ENCODE measurements at places on chromosomes 2 and 18.

DNA sequence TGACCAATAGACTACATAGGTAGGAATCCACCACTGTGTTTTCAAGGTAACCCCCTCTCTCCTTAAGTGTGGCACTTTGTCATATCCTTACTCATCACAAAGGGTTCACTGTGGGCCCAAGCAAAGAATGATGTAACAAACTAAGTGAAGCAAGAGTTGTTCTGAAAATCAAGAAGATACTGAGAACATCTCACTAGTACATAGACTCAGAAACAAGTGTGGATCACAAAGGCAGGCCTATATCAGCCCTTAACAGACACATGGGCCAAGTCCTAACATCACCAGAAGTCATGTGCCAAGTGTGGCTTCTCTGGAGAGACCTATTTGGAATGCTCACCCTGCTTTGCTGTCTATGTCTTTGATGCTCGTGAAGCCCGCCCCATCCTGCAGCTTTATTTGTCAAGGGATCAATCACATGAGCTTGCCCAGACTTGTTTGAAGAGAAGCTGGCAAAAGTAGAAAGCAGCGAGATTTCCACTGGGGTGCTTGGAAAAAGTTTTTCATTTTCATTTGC lies 131.2 kb upstream of the TTC39C start:
- peak; percentile 79 for ATAC-seq

DNA sequence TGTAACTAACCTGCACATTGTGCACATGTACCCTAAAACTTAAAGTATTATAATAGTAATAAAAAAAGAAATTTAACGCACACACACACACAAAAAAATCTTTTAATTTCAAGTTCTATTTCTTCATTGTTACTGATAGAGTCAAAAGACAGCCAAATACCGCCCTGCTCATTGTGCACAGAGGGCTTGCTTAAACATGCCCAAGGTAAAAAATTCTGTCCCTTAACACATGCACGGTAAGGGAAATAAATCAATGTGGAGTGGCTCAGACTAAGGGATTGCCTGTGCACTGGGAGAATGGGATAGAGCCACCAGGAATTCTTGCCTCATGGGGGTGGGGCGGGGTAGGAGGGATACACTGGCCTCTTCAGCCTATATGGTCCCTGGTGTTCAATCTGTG lies 468.0 kb downstream of the NUP35 start:
- ATAC-seq, result no peak

DNA sequence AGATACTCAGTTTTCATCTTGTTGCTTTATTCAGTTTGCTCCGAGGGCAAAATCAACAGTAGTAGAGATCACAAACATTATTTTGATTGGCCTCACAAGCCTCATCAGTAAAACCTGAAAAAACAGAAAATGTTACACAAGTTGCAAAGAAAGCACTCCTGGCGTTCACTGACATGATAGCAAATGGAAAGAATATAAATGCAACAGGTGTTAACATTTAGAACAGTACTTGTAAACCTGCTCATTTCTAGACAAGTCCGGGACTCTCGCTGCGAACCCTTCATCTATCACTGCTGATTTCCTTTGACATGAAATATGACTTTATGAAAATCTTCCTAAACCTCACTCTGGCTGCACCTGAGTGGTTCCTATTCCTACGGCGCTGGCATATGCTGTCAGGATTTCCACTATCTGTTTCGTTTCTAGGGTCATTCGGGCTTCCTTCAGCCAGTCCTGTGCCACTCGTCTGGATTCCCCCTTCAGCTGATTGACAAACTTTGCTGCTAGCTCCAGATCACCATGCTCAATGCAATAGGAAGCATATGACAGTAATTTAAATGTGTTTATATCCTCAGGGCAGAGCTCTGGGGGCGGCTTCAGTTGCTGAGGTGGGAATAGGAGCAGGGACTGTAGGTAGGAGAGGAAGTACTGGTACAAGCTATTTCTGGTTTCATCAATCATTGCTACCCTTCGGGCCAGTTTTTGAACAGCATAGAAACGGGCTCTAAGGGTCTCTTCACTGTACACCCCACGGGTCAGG lies 38.1 kb downstream of the PTCD3 start:
- no peak for ATAC-seq

DNA sequence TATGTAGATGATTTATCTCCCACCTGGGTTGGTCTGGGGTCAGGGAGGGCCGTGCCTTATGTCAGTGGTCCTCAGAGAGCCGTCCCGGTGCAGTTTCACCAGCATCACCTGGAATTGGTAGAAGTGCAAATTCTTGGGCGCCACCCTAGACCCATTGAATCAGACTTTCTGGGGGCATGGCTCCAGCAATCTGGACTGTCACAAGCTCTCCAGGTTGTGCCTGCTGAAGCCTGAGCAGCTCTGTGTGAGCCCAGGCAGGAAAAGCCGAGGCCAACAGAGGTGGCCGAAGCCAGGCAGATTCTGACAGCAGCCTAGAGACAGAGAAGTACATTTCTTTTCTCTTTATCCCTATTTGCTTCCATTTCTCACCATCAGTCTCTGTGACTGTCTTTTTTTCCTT lies 98.4 kb upstream of the SEC11C start:
- ATAC-seq, result no peak

- ATAC-seq, result no peak
These were observed 23.5 kb downstream of the GPD2 start for GRCh38 chr2:156459720-156460119.

GRCh38 chr2:81976998-81977397 lies 1672.4 kb upstream of the LRRTM1 start:
- no peak for ATAC-seq

DNA sequence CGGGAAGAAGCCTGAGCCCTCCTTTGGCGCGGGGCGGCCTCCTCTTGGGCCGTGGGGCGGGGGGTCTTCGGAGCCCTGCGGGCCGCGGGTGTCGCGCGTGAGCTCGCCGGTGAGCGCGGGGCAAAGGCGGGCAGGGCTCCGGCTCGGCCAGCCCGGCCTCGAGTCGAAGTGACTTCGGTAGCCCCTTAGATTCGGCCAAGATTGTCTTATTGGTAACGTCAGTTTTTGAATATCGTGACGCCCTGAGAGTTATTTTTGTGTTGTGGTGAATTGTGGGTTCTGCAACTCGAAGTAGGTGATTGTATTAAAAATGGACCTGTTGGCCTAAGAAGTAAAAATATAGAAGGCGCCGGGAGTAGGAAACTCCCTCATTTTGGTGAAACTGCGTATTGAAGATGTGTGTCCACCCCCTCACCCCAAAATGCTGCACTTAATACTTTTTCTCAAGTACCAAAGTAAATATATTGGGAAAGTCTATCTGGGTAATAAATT lies 669 bp downstream of the MARCHF7 start:
- peak; percentile 12 for ATAC-seq

DNA sequence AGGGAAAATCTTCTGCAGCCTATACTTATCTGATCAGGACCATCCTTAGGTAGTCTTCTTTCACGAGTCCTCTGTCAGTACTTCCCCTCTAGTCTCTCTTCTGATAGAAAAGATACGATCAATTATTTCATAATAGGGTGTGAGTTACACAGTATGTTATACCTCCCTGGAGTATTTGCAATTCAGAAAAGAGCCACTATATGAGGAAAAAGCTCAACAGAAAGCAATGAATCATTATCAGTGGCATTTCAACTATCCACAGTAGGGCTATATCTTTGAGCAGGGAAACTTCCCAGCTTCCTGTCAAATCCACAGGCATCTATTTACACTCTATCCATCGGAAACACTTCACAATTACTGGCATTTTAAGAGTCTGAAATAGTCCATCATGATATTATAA lies 105.3 kb upstream of the ACVR2A start:
- no peak for ATAC-seq

GRCh38 chr2:149329068-149329467 lies 1.3 kb upstream of the LYPD6 start:
- no peak for ATAC-seq

GRCh38 chr18:26497866-26498265 lies 50.5 kb downstream of the KCTD1 start:
- ATAC-seq, result no peak

DNA sequence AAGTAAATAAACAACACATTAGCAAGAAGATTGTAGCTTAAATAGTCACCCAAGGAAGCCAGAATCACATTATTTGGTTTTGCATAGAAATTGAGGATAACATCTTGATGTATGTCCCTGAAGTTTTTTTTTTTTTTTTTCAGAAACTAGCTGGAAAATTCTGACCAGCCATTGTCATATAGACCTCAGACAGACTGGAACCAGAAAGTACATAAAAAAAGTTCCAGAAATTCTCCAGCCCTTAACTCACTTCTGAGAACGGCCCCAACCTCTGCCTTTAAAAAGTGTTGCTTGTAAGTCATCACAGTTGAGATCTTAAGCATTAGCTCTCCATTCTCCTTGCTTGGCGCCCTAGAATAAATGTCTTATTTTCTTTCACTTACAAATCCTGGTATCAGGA lies 350.5 kb downstream of the CCDC85A start:
- no peak for ATAC-seq

DNA sequence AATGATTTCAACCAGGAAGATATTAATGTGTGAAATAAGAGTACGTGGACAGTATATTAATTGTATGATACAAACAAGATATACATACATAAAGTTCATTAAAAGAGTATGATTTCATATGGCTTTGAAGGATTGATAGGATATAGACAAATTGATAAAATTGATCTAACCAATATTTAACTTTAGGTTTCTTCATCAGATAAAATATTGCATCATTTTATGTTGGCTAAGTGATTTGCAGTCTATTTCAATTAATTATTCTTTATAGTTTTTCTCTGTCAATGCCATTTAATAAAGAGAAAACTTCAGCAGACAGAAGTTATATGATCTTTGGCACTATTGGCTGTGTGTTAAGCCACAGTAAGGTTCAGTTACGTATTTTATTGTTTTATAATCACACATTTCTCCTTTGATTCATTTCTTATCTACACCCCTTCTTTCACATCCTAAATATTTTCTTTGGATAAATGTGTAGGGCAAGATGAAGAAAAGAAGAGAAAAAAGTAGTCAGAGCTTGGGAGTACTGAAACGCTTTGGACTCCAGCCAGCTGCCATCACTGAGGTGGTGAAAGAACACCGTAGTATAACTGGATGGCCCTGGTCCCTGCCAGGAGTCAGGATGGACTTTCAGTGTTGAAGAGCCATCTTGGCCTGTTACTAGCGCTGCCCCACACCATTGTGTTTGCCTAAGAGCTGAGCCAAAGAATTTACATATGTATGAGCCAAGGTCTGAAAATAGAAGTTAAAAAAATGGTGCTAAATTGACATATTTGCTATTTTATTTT lies 9.8 kb upstream of the CPS1 start:
- no peak for ATAC-seq

DNA sequence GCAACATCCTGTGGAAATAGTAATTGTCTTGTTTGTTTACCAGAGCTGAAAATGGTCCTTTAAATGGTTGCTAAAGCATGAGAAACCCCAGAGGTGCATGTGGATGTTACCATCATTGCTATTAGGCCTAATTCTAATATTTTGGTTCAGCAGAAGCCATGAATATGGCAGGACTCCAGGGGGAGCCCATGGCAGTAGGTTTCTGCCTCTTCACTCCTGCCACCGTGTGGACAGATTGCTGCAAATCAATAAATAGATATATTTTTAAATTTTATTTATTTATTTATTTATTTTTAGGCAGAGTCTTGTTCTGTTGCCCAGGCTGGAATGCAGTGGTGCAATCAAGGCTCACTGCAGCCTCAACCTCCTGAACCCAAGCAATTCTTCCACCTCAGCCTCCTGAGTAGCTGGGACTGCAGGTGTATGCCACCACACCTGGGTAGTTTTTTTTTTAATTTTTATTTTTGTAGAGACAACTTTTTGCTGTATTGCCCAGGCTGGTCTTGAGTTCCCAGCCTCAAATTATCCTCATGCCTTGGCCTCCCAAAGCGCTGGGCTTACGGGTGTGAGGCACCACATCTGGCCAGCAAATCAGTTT lies 54.9 kb upstream of the CAPN13 start:
- ATAC-seq, result no peak

GRCh38 chr18:25876330-25876948 lies 214.0 kb downstream of the SS18 start:
- peak; percentile 55 for ATAC-seq

GRCh38 chr2:113894156-113894743 lies 4.4 kb downstream of the ACTR3 start:
- ATAC-seq, result no peak

DNA sequence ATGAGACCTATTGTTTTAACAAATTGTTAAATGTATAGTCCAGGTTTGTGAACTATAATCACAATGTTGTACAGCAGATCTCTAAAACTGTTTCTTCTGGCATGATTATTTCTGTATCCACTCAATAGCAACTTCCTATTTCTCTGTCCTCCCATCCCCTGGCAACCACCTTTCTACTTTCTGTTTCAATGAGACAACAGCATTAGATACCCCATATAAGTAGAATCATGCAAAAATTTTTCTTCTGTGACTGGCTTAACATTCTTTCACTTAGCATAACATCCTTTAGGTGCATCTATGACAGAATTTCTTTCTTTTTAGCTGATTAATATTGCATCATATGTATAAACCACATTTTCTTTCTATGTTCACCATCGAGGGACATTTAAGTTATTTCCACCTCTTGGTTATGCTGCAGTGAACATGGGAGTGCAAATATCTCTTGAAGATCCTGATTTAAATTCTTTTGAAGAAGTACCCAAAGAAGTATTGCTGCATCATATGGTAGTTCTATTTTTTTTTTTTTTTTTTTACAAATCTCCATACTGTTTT lies 713.5 kb downstream of the LRP1B start:
- no peak for ATAC-seq

DNA sequence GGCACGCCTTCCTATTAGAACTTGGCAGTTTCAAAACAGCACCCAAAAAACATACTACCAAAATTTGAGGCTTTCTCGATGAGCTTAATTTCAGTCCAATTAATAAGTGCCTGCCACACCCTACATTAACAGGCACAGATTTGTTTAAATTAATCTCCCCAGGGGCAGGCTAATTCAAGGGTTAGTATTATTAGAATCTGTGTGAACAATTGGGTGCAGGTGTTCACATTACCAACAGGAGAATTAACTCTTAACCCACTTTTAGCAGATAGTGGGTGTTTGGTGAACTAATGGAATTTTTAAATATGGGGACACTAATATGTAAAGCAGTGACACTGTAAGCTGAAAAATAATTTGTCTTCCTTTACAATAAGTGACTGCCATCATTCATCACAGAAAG lies 4.1 kb downstream of the MBD2 start:
- ATAC-seq, result no peak

DNA sequence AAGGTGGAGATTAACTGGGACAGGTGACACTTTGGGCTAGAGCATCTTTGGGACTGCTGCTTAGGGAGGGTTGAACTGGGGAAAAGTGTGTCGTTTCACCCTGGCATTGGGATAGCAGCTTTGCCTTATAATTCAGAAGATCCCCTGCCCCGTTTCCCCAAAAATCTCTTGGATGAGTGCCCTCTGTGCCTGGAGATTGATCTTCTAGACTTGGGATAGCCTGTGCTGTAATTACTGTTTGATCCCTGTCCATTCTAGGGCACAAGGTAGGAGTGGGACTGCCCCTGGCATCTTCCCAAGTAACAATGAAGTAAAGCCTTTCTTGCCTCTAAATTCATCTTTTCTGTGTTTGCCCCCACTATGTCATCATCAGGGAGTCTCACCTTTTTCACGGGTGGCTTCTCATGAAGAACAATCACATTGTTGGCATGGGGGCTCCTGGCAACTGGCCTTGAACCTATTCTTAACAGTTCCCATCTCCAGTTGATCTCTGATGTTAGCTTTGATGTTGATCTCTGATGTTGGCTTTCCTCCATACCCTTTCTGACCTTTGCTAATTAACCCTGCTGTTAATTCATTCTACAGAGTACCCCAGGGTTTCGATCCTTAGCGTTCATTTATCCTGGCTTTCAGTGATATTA lies 21.6 kb downstream of the MTHFD2 start:
- no peak for ATAC-seq

- no peak for ATAC-seq
These were observed 111.5 kb upstream of the ZNF236 start for GRCh38 chr18:76710646-76711520.

Data from gastroesophageal sphincter (tissue), 4 donors.